ENCODE measurements at places on chromosomes 12 and 14.

- no peak for DNase-seq
Measured at GRCh38 chr12:112275207-112275606, 107.0 kb downstream of the HECTD4 start.

GRCh38 chr14:71116568-71117122 is 209.4 kb downstream of the PCNX1 start:
- no peak for DNase-seq

- peak; percentile 51 for DNase-seq
Measured at GRCh38 chr14:33287189-33287588, 348.5 kb downstream of the NPAS3 start.

GRCh38 chr12:19039515-19039914 is 90.0 kb upstream of the PLEKHA5 start:
- DNase-seq, result no peak

DNA sequence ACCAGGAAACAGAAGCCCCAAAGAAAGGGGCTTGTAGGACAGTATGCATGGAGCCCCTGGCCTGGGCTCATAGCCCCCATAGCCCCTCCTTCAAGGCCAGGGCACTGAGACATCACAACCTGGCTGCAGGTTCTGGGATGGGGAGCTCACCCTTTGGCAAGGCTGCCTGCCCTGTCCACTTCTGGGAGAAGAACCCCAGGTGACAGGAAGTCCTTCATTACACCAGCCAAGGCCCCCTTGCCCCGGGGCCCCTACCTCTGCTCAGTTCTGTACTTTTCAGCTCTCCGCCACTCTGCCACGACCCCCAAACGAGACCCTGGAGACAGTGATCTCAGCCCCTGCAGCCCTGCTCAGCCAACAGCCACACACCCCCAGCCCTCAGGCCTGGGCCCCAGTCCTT is 223.2 kb upstream of the RTL1 start:
- no peak for DNase-seq

DNA sequence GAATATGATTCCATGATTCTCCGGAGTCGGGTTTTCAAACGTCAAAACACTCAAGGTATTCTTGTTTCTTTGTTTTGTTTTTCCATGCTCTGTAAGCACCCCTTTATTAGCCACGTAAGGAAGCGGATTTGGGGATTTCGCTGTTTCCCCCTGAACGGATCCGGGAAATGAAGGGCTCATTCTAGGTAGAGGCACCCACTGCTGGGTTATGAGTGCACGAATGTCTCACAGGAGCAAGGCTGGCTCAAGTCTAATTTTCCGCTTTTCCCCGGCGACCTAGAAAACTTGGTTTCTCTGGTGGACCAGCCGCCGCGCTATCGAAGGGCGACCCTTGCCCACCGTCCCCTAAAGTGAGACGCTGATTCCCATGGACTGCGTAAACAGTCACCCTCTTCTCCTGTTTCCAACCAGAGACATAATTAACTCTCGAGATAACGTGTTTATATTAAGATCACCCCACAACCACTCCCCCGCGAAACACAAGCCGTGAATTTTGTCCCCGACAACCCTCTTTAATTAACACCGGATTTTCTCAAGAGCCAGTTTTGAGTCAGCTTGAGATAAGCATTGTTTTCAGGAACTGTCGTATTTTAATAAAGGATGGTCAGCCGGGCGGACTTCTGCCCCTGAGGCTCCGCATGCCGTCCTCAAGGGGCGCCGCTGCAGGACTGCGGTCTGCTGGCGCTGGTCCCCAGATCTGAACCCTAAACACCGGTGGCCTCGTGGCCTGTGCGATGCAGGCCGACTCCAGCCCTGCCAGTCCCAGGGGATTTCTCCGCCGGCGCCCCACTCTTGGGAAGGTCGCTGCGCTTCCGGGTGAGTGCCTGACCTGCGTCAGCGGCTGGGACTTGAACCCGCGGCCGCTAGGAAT is 515 bp upstream of the ABCC9 start:
- DNase-seq, result peak; percentile 60

DNA sequence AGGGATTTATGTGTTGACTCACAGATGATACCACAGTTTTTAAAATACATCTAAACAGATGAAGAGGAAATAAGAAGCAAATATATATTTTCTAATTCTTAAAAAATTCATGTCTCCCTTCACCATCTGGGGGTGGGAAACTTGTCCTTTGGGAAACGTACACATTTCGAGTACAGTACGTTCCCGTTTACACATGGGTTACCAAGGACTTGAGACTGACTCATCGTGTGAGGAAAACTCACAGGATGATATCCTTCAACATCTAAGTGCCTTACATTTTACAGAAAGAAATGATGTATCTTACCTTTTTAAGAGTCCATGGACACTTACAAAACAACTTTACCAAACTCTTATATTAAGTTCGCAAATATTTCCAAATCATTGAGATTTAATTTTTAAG is 16.0 kb upstream of the FBLN5 start:
- DNase-seq, result no peak

GRCh38 chr12:50403001-50403440 is 2.3 kb downstream of the LARP4 start:
- no peak for DNase-seq

- no peak for DNase-seq
Measured at GRCh38 chr14:63644741-63645140, 3.1 kb upstream of the WDR89 start.

GRCh38 chr12:101777978-101778377 is 38.7 kb upstream of the SYCP3 start:
- no peak for DNase-seq

GRCh38 chr12:47033789-47034555 is 45.4 kb upstream of the PCED1B start:
- peak; percentile 20 for DNase-seq

DNA sequence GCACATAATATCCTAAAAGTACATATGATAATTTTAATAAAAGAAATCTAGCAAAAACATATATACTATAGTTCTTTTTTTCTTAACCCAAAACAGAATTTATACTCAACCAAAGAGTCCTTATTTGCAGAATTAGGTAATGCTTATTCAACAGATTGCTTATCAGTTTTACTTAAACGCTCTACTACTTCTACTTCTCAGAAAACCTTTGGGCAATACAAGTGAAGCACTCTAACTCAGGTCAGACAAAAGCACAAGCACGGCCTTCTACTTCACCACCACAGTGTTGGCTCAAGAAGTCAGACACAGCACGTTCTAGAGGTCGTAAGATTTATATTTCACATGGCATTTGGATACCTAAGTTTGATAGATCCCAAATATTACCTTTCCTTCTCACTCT is 29.2 kb downstream of the DICER1 start:
- no peak for DNase-seq

- no peak for DNase-seq
Measured at GRCh38 chr12:110074089-110074488, 25.8 kb upstream of the C12orf76 start.

DNA sequence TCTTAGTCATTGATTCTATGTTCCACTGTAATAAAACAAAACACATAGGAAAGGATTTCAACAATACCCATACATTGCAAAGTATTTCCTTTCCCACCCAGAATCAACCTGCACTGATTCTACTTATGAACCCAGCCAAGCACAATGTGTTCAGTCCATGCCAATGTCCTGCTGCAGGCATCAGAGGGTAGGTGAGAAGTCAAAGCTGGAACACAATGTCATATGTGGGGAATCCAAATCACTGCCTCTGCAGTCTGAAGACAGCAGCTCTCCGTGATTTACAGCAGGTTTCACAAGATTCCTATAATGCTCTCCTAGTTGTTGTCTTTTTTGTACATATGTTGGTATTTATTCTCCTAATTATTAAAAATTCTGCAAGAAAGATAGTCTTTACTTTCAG is 25.7 kb downstream of the ITPR2 start:
- no peak for DNase-seq

GRCh38 chr12:122127839-122128238 is 46.2 kb downstream of the IL31 start:
- DNase-seq, result no peak

- DNase-seq, result no peak
Measured at GRCh38 chr12:119117936-119118335, 60.8 kb upstream of the HSPB8 start.

DNA sequence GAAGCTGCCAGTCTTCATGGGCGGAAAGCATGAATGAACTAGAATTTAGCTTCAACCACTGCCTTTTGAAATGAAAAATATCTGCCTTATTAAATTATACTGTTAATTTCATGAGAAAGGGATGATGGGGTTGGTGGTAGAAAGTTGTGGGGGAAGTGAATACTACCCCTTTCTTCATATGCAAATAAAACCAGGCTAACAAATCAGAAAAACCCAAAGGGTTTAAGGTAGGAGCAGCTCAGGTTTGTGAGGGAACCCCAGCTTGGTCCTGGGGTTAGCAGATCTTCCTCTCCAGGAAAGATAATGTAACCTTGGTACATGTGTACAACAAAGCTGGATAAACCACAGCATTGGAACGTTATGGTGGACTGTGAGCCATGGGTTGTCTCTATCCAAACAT is 84.0 kb downstream of the PPP2R5C start:
- DNase-seq, result no peak

GRCh38 chr14:106605548-106606448 is 1079.4 kb downstream of the TMEM121 start:
- no peak for DNase-seq

- DNase-seq, result no peak
Measured at GRCh38 chr12:30482650-30483049, 213.0 kb downstream of the IPO8 start.

DNA sequence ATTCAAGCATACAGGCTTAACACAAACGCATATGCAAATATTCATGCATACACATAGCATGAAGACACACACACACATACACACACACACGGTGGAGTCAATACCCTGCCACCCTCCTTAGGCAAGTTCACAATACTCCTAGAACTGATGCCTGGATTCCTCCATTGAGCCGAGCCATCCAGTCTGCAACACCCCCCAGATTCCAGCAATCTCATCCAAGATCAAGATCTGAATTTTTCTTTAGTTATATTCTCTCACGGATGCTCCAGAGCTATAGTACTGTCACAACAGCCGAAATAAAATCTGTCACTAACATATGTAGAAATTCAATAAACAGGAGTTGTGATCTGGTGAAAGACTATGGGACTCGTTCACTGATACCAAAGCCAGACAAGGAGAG is 110.8 kb downstream of the NUAK1 start:
- no peak for DNase-seq

DNA sequence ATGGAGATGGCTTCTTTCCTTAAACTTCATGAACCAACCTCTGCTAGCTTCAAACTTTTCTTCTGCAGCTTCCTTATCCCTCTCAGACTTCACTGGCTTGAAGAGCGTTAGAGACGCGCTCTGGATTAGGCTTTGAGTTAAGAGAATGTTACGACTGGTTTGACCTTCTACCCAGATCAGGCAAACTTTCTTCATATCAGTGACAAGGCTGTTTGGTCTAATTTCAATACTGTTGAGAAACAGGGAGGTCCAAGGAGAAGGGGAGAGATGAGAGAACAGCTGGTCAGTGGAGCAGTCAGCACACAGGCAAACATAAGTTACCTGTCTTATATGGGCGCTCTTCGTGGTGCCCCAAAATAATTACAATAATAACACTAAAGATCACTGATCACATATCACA is 14.9 kb downstream of the SCAF11 start:
- DNase-seq, result no peak

DNA sequence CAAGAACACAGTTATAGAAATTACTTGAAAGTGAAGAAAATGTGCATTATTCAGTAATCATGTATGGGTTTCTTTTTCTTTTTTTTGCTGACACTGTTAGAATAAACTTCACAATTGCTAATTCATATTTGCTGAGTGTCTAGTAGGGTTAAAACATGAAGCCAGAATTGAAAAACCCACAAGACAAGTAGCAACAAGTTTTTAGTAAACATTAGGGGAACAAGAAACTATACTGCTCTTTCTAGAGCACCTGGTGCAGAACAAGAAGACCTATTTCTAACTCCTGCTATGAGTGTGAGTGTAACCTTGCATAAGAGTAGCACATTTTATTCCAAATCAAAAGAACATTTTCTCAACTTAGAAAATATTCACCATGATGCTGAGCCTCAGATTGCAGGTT is 83.2 kb downstream of the ITPR2 start:
- DNase-seq, result no peak

DNA sequence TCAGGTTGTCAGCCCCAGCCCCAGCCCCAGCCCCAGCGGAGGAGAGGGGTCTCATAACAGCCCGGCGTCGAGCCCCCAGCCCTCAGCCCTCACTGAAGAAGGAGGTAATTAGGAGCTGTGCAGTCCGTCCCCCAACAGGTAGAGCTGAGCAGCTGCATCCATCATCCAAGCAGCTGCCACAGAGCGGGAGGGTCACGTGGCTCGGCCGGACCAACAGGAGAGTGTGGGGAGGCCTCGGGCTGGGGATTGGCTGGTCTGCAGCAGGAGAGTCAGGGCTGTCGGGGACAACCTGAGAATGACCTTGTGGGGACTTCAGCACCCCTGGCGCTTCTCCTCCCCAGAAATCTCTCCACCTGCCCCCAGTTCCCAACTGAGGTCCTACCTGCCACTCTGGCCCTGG is 29.6 kb downstream of the SMUG1 start:
- no peak for DNase-seq

DNA sequence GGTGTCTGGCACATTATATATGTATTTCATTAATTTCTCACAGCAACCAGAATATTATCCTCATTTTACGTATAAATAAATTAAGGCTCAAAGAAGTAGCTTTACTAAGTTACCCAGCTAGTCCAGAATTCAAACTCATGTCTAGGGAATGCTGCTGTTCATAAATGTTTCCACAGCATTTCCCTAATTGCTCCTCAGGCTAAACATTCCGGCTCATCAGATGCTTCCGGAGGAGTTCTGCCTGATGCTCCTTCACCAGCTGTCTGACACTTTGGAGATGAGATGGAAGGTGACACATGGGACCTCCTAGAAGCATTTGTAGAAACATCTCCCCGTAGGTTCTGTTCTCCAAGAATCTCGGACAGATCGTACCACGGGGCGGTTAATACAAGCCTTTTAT is 12.1 kb downstream of the KRT85 start:
- DNase-seq, result peak; percentile 6

DNA sequence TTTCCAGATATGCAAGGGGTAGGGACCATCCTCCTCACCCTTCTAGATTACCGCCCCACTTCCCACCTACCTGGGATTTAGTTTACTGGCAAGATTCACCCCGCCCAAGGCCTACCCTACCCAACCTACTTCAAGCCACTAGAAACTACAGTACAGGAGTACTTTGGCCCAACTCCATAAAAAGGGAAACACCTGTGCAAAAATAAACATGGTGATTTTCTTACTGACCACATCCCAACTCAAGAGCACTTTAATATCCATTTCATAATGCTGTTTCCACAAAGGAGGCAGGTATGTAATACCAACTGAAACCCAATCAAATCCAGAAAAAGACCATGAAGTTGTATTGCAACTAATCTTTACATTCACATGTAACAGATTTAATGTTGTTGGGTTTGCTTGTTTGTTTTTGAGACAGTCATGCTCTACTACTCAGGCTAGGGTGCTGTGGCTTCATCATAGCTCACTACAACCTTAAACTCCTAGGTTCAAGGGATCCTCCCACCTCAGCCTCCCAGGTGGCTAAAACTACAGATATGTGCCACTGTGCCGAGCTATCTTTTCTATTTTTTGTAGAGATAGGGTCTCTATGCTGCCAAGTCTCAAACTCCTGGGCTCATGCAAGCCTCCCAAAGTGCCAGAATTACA is 41.7 kb upstream of the RAP1B start:
- DNase-seq, result no peak

All from astrocyte of the hippocampus (primary cell).